Caki2 (cell line): ENCODE measurements at places on chromosomes 1 and 21. TPM values are rescaled to one million over a fixed set of nuclear protein-coding genes. Genes with fewer than 3 reads are reported as not detected.

Gene PROX1
- total RNA-seq = not detected in 2 replicates

Gene ARHGAP30
- total RNA-seq = not detected in 2 replicates

Gene YTHDF2
- total RNA-seq = 43.8 and 52.2 TPM in 2 replicates

Gene SLC45A3
- 2.2 and 2.3 TPM in 2 replicates for total RNA-seq

Gene SPRR4
- not detected in 2 replicates for total RNA-seq

Gene CD1D
- 0.06 and 0.07 TPM in 2 replicates for total RNA-seq

Gene RYR2
- total RNA-seq = 0.98 and 1.0 TPM in 2 replicates

Gene KRTAP10-11
- total RNA-seq = not detected in 2 replicates

Gene LAPTM5
- total RNA-seq = 0.14 and 0.17 TPM in 2 replicates

Gene S100A14
- total RNA-seq = not detected in 2 replicates

Gene SH2D2A
- total RNA-seq = not detected in 2 replicates

Gene SPATA21
- not detected in 2 replicates for total RNA-seq

Gene TIE1
- total RNA-seq = not detected in 2 replicates

Gene INKA2
- 0.75 TPM in 1 of 2 replicates, not detected in the other for total RNA-seq
